ENCODE measurements at places on chromosomes 5 and 9.
A peak's percentile ranks its signal among the peaks of the same experiment; 100 is the strongest.

- DNase-seq: no peak
These were observed 60.1 kb downstream of the PTPDC1 start for GRCh38 chr9:94144394-94144793.

DNA sequence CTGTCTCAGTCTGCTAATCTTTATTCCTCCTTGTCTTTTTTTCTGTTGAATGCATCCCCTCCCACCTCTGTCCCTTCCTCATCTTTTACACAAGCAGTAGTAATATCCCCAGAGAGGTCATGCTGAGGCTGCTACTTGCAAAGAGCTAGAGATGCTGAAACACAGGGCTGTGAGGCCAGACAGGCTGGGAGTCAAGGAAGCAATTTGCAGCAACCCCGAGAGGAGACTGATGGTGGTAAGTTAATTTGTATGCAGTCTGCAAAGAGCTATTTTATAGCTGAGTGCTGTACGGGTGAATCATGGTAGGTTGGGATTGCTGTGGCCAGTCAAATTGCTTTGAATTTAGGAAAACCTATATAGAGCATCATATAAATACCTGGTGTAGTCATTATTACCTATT, 90.2 kb upstream of the SLC24A2 start:
- DNase-seq: no peak

- no peak for DNase-seq
These were observed 21.5 kb upstream of the PLEKHG4B start for GRCh38 chr5:70440-70839.

DNA sequence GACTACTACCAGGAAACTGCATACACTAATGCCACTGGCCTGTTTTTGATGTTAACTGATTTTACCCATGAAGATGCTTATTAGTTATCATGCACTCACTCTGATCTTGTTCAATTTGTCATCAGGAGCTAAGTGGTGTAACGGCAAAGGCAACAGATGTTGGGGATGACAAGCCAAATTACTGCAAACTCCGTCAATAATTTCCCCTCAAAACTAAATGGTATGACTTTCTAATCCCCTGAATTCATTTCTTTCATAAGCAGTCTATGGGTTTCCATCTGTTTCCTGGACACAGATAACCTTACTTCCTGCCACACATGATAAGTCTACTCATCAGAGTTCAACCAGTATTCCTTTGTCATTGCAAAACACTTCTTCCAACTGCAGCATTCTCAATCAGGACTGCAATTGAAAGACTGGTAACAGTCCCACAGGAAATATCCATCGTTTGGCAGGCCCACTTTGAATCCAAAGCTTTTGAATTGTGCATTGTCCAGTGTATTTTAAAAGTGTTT, 96.2 kb upstream of the SMC2 start:
- no peak for DNase-seq

DNA sequence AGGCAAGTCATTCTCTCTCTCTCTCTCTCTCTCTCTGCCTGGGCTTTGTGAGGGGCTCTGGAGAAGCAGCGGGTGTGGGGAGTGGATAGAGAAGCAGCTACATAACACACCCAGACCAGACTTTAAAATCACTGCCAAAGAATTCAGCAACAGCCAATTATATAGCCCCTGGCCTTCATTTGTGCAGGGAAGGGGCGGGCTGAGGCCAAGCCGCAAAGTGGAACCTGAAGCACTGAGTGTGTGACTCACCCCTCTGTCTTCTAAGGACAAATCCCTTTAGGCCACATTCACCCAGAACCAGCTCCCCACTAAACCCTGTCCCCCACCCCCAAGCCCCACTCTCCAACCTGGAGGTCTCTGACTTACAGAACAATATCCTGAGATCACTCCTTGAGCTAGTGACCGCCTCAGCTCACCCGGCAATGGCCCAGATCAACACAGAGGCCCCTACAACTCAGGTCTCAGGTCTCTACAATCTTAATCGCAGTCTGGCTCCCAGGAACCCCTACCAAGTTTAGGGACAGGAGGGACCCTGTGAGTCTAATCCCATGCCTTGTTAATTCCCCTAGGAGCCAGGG, 6.0 kb downstream of the B4GALT1 start:
- peak; percentile 93 for DNase-seq

GRCh38 chr5:146344155-146345118, 5.8 kb downstream of the POU4F3 start:
- no peak for DNase-seq

DNA sequence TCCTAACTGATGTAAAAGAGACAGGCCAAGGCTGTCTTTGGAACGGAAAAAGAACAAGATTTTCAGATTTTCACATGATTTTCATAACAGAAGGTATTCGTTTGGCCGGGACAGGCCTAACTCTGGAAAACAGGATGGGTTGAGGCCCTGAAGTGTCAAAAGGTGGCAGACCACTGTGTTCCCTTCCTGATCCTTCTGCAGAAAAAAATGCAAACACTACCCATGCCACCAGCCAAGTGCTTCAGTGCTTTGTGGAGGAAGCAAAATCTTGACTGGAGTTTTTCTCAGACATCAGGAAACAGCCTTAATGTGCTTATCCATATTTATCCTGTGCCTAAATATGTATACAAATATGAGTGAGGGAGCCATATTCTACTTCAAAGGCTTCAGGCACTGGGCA, 113.5 kb upstream of the IL6ST start:
- no peak for DNase-seq

DNA sequence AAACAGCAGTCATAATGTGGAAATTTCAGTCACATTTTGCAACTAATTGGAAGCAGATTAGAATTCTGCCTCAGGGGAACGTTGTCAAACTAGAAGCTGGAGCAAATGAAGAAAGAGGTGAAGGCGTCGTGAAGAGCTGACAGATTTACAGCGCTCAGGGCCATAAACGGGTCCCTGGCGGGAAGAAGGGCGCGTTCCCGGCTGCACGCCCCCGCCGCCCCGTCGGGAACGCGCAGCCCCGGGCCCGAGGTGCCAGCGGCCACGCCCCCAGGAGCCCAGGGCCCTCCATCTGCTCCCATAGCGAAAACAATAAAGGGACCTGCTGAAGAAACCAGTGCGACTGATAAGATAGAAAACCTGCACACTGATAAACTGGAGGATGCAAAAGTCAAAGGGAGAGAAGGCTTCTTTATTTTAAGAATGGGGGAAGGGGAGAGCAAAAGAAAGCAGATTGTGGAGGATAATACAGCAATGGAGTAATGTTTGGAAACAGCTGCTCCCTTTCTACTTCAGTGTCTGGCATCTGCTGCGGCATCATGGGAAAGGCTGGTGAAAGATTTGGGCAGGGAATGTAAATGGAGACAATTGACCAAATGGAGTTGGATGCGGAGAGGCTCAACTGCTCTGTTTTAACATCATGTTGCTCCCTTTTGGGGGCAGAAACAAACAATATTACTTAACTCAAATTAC, 11.1 kb downstream of the ZNF608 start:
- no peak for DNase-seq

DNA sequence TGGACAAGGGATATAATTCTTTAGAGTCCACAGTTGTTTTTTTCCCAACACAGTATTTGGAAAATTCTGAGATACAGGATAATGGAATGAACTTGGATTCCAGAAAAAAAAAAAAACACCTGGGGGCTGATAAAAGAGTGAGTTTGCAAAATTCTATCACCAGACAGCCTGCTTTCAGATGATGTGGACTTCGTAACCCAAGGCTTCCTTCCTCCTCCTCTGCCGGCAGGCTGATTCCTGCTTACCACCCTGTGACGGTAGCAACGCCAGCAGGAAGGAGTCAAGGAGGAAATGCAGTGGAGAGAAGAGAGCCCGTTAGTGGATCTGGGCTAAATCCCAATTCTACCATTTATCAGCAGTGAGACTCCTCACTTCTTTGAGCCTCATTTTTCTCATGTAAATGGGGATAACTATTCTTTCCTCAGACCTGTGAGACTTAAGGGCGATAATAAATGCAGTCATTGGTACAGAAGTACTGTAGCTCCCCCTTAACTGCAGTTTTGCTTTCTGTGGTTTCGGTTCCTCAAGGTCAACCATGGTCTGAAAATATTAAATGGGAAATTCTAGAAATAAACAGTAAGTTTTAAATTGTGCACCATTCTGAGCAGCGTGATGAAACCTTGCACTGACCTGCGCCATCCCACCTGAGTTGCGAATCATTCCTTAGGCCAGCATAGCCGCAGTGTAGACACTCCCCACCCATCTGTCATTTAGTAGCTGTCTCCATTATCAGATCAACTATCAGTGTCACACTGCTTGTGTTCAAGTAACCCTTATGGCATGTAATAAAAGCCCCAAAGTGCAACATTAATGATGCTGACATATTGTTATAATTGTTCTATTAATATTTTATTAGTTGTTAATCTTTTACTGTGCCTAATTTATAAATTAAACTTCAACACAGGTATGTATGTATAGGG, 71.4 kb downstream of the DCP2 start:
- DNase-seq: no peak

GRCh38 chr9:113837334-113837733, 38.8 kb upstream of the ZNF618 start:
- DNase-seq: no peak

GRCh38 chr5:109905906-109906305, 216.2 kb downstream of the MAN2A1 start:
- DNase-seq: no peak

DNA sequence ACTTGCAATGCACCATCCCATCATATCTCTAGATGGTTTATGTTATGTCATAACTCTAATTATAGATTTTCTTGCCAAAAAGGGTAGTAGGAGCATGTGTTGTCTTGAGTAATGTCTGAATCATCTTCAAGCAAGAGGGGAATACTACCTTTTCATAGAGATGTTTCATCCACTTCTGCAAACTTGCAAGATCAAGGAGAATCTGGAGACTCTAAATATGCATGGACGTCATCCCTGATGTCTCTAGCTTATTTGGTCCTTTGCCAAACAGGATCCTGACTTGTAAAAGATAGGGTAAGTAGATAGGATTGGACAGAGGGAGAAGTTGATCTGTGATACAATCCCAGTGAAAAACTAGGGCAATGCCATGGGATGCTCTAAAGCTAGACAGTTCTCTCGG, 246.5 kb downstream of the DMRTA1 start:
- no peak for DNase-seq

GRCh38 chr9:130129432-130130061, 42.7 kb upstream of the NCS1 start:
- DNase-seq: no peak

DNA sequence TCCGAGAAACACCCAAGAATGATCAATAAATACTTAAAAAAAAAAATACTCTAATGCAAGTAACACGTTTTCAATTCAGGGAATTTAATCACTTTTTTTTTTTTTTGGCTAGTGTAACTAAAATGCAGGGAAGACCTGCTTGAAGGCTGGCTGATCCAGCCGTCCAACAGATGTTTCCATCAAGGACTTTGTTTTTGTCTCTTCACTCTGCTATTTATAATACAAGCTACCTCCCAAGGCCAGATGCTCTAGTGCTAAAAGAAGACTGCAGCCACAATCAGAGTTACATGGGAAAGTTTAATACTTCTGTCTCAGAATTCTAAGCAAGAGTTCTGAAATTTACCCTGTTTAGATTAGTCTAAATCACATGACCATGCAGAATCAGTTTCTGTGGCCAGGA, 14.5 kb downstream of the TBCA start:
- no peak for DNase-seq

DNA sequence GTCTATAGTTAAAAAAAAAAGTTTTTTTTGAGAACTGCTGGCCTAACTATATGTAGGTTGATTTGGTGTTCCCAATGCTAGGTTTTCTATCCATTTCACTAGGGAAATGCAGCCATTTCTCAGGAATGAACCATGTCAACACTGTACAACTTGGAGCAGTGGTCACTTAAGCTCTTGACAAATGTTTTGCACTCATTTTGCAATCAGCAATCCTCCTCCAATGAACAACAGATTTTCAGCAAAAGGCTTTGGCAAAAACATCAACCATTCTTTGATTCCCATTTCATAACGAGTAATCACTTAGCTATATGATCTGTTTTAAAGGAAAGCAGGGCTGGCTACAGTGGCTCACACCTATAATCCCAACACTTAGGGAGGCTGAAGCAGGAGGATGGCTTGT, 17.9 kb downstream of the STRBP start:
- no peak for DNase-seq

DNA sequence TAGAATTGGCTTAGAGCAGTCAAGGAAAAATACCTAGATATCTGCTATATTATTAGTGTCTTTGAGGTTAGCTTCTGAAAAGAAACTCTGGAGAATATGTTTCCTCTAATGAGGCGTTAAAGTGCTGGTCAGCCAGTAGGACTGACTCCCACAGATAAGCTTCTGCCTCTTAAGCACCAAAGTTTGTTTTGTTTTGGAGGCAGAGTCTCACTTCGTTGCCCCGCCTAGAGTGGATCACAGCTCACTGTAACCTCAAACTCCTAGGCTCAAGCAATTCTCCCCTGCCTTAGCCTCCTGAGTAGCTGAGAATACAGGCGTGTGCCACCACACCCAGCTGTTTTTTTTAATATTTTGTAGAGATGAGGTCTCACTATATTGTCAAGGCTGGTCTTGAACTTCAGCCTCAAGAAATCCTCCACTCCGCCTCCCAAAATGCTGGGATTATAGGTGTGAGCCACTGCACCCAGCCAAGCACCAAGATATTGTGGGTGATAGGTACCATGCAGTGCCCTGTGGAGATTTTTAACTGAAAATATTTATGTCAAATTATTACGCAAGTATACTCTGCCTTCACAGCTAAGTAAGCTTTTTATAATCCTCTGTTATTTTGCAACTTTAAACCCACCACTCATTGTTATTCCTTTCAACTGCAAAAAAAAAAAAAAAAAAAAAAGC, 24.7 kb upstream of the TMEM171 start:
- DNase-seq: no peak

- no peak for DNase-seq
These were observed 111.7 kb downstream of the GADD45G start for GRCh38 chr9:89716559-89716958.

- DNase-seq: no peak
These were observed 123.7 kb downstream of the WNK2 start for GRCh38 chr9:93307468-93308157.

- DNase-seq: no peak
These were observed 169.9 kb downstream of the FER start for GRCh38 chr5:108917596-108917995.

GRCh38 chr5:17118631-17119030, 98.8 kb upstream of the BASP1 start:
- peak; percentile 76 for DNase-seq

DNA sequence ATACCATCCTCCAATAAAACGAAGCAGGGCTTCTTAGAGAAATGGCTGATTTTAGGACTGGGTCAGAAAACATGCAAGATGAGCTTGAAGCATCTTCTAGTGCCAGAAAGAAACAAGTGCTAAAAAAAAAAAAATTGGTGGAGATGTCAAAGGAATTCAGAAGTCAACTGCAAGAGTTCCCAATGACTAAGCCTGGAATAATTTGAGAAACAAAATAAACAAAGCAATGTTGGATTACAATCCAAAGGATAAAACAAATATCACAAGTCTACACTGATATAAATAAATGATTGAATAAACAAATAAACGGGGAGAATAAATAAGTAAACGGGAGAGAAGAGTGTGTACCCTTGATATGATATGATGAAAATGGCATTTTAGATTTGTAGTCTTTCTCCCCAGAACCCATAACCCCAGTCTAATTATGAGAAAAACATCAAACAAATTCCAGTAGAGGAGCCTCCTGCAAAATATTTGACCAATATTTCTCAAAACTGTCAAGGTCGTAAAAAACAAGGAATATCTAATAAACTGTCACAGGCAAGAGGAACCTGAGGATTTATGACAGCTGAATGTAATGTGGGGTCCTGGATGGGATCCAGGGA, 63.5 kb upstream of the CCL21 start:
- no peak for DNase-seq
